ENCODE measurements at places on chromosomes 1 and 21. TPM values are rescaled to one million over a fixed set of nuclear protein-coding genes. Genes with fewer than 3 reads are reported as not detected.

DNA sequence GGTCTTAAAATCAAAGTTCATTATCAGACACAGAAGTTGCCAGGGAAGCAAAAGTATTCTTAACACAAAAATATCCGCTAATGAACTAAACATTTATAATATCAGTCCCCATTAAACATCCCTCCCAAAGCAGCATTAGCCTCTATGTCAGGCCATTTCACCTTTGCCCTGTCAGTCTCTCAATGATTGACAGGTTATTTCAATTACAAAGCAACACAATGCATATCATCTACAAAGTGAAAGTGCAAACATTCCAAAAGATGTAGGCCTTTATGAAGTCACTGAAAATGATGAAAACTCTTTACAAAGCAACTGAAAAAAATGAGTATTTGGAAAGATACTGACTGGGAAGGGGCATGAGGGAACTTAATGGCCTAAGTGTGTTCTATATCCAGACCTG, 14.1 kb downstream of the ENAH start:
- no peak for DNase-seq

The TACSTD2 gene
- total RNA-seq: 2.7 TPM

DNA sequence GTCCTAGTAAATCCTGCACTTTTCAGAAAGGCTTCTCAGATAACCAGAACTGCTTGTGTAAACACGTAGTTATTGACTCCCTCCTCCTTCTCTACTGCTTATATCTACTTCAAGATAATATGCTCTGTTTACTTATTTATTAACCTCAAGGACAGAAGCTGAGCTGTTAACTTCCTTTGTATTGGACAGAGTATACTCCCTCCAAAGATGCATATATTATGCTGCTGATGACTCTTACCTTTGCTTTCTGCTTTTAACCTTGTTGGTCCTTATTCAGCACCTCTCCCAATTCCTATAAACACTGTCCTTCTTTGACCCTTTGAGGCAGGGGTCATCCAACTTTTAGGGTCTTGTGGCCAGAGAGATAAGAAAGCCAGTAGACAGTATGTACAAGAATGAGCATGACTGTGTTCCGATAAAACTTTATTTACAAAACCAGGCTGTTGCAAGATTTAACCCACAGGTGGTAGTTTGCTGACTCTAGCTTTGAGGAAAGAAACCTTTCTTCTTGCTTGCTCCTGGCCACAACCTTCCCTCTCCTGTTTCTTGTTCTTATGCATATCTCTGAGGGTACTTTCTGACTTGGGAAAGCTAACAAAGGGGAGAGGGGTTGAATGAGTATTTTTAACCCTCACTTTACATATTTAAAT, 4.9 kb downstream of the TPM3 start:
- no peak for DNase-seq

The IL19 gene
- not detected for total RNA-seq

GRCh38 chr1:240116831-240117769, 25.4 kb downstream of the FMN2 start:
- DNase-seq: no peak

GRCh38 chr1:171718216-171718615, 23.6 kb downstream of the VAMP4 start:
- DNase-seq: no peak

The GPN2 gene
- 10.6 TPM for total RNA-seq

GRCh38 chr1:116532671-116533428, 38.0 kb downstream of the CD58 start:
- no peak for DNase-seq

DNA sequence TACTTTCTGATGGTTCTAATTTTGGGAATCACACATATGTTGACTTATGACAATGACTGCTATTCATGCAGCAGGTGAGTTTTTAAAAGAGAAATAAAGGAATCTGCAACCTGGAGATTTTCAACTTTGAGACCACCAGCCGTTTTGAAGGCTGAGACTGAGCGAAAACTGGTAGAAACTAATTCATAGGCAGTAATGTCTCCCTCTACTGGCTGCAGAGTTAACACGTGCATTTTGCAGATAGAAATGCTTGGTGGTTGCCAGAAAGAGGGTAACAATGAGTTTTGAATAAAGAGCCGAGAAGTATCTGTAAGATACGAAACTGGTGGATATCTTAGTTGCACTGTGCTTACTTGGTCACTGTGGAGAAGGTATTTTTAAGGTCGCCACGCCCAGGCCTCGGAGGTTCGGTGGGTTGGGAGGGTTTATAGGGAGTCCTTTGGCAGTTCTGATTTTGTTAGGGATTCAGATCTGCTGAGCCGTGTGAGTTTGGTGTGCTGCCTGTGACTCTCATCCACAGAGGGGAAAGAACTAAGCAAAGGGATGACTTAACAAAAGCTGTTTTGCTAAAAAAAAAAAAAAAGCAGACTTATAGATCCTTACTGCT, 83.0 kb downstream of the RYR2 start:
- no peak for DNase-seq

GRCh38 chr1:94863919-94864318, 43.8 kb downstream of the SLC44A3 start:
- DNase-seq: peak; percentile 54

- no peak for DNase-seq
Measured at GRCh38 chr1:225899044-225899925, 10.3 kb upstream of the LEFTY1 start.

The LGR6 gene
- not detected for total RNA-seq

DNA sequence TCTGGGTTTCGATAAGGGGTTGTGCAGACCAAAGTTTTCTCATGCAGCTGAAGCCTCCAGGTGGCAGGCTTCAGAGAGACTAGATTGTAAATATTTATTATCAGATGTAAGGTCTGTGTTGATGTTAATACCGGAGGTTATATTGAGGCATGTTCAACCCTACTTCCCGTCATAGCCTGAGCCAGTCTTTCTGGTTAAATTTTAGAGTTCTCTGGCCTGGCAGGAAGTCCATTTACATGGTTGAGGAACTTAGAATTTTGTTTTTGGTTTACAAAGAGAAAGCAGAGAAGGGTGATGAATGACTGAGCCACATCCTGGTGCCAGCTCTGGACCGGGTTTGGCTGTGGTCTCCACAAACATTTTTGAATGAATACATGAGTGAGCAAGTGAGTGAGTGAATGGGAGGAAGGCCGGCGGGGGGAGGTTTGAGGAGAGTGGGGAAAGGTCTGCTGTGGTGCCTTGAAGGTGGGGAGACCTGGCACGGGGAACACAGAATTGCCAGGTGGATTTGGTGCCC, 218.5 kb downstream of the DISC1 start:
- no peak for DNase-seq

DNA sequence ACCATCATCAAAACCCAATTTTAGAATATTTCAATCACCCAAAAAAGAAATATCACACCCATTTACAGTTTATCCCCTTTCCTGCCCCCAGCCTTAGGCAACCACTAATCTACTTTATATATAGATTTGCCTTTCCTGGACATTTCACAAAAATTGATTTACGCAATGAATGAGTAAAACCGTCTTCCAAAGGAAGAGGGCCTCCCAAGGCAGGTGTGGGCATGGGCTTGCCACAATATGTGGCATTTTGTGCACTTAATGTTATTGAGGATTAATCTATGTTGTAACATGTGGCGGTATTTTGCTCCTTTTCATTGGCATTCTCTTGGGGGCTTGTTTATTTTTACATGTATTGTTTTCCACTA, 11.8 kb upstream of the BMP8B start:
- no peak for DNase-seq

DNA sequence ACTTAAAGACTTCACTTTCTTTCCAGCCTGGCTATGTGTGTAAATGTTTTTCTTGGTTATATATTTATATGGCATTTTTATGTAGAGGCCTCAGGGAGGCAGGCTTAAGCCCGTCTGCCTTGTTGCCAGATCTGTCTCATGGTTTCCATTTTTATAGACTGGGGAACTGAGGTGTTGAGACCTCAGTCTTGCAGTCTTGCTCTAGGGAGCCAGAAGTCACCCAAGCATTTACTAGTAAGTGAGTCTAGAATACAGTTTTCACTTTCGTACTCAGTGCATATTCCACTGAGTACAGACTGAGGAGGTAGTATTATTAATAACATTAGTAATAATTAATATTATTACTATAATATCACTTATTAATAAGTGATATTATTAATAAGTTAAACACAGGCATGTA, 161.4 kb downstream of the UCK2 start:
- DNase-seq: no peak

DNA sequence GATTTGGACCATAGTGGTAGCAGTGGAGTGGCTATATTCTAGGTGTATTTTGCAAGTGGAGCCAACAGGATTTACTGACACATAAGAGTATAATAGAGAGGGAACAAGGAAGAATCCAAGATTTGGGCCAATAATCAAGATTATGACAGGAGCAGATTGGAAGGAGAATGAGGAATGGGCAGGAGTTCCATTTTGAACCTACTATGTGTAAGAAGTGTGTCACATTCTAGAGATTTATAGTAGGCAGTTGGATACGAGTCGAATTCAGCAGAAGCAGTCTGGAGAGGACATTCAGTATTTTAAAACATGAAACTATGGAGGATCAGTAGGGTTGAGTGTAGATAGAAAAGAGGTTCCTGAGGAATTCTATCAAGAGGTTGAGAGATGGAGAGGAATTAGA, 21.7 kb downstream of the INKA2 start:
- no peak for DNase-seq

The ATP6V1G3 gene
- total RNA-seq: not detected

- DNase-seq: no peak
Measured at GRCh38 chr1:26922431-26922729, 837 bp downstream of the NUDC start.

DNA sequence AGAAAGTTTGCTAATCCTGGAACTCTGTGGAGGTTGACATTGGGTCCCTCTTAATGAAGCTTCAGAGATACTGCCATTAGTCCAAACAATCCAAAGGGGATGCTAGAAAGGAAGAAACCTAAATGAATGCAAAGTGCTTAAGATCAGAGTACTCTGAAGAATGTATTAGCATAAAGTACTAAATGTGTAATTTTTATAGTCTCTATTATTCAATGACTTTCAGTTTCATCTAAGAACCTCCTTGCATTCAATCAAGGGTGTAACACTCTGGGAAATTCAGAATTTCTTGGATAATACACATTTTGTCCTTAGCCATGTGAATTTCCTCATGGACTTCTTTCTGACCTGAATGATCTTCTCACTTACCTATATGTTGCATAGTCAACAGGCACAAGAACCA, 1078.5 kb upstream of the ADGRL4 start:
- no peak for DNase-seq

The ESPN gene
- 0.12 TPM for total RNA-seq

DNA sequence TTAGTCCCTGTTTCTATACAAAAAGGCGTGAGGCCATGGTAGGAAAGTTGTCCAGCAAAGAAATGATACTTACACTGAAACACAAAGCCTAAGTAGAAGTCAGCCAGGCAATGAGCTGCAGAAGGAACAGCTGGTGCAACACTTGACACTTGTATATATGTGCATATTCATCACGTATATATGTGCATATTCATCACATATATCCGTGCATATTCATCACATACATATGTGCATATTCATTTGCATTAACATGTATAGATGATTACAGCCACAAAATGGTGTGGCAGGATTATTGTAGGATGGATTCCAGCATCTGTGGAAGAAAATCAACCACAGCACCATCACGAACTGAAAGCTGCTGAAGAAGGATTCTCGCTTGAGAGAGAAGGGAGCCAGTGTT, 189.0 kb upstream of the RGS18 start:
- DNase-seq: no peak

The ZSWIM5 gene
- 0.50 TPM for total RNA-seq

All from omental fat pad (tissue), 4 donors.